ENCODE measurements at places on chromosomes 7 and 10.

DNA sequence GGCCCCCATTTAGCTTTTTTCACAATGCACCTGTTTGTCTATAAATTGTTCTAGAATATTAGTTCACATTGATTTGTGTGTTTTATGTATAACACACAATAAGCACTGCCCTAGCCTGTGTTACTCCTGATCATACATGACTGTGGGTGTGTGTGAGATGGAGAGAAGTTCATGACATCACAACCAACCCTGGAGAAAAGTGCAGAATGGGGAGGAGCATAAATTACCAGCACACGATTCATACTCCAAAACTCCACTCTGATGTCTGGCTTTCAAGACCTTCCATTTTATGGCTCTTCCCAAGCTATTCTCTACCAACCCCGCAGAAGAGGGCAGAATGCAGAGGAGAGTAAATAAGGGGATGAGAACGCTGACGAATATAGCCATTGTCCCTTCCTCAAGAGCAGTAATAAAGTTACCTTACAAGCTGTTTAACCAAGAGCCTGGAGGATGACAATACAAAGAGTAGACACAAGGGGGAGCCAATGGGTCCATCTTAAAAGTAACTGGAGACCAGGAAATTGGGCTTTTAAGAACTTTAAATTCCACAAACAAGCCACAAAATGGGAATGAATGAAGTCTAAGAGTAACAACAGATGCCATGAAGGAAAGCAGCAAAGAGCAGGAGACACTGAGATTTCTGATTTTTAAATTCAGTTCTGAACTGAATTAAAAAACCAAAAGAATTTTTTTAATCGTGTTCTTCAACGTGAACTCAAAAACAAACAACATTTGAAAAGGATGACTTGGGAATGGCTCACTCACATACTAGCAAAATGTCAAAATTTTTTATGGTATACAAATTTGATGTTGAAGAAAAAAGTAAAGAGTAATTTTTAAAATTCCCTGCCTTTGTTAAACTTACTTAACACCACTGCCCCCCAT lies 159.6 kb downstream of the PARD3 start:
- H3K27me3 ChIP-seq, result no peaks in the 10 kb centered on the region
- H3K4me3 ChIP-seq, result no peak overlapping the region
- no peaks in the 10 kb centered on the region for H3K4me1 ChIP-seq
- no peak for DNase-seq
- no peak overlapping the region for H3K27ac ChIP-seq
- H3K36me3 ChIP-seq, result no peaks in the 10 kb centered on the region

GRCh38 chr10:131786756-131787605 lies 113.8 kb upstream of the PPP2R2D start:
- no peak overlapping the region for H3K4me3 ChIP-seq
- no peaks in the 10 kb centered on the region for H3K27me3 ChIP-seq
- H3K27ac ChIP-seq, result no peak overlapping the region

- no peak overlapping the region for H3K4me3 ChIP-seq
- no peak for DNase-seq
- no peaks in the 10 kb centered on the region for H3K4me1 ChIP-seq
Measured at GRCh38 chr7:45451342-45452035, 122.7 kb upstream of the ADCY1 start.

- no peaks in the 10 kb centered on the region for H3K27me3 ChIP-seq
- no peaks in the 10 kb centered on the region for H3K36me3 ChIP-seq
- no peaks in the 10 kb centered on the region for H3K4me1 ChIP-seq
- no peak overlapping the region for H3K27ac ChIP-seq
- H3K4me3 ChIP-seq, result no peak overlapping the region
- DNase-seq, result no peak
Measured at GRCh38 chr10:112618814-112619213, 171.8 kb downstream of the VTI1A start.

Measured in effector memory CD4-positive, alpha-beta T cell (primary cell).